ENCODE measurements at places on chromosomes 3 and 15. TPM values are rescaled to one million over a fixed set of nuclear protein-coding genes. Genes with fewer than 3 reads are reported as not detected.

The CD200R1 gene
- total RNA-seq, result not detected

The LNP1 gene
- 6.8 TPM for total RNA-seq

The GOLGA8S gene
- total RNA-seq, result 0.15 TPM

The BCHE gene
- total RNA-seq, result 11.1 TPM

The FEZF2 gene
- total RNA-seq, result not detected

The ITIH1 gene
- total RNA-seq, result not detected

The ACKR2 gene
- total RNA-seq, result 0.15 TPM

The BUB1B gene
- total RNA-seq, result 33.3 TPM

The TMEM212 gene
- total RNA-seq, result not detected

The FBN1 gene
- total RNA-seq, result 887 TPM

The SPESP1 gene
- total RNA-seq, result 7.8 TPM

The CACNA1D gene
- total RNA-seq, result 0.33 TPM

The XCR1 gene
- not detected for total RNA-seq

The GALNT15 gene
- 93.0 TPM for total RNA-seq

Measured in smooth muscle cell of trachea (primary cell).